ENCODE measurements at places on chromosomes 7 and 10.

- DNase-seq = no peak
Observed at GRCh38 chr7:39527296-39527695, 38.9 kb upstream of the YAE1 start.

DNA sequence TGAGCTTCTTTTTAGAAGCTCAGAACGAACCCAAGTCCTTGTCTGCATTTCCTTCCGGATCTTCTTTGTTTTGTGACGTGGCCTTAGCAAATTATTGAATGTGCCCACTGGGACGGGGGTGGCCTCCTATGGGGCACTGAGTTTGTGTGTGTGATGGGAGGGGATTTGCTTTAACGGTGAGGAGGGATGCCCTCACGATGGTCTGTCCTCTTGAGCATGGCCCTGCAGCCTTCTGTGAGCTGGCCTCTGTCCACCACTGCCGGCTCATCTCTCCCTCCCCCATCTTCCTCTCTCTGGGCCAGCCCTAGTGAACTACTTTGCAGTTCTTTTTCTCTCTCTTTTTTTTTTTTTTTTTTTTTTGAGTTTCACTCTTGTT lies 62.9 kb upstream of the MKRN1 start:
- DNase-seq = no peak

DNA sequence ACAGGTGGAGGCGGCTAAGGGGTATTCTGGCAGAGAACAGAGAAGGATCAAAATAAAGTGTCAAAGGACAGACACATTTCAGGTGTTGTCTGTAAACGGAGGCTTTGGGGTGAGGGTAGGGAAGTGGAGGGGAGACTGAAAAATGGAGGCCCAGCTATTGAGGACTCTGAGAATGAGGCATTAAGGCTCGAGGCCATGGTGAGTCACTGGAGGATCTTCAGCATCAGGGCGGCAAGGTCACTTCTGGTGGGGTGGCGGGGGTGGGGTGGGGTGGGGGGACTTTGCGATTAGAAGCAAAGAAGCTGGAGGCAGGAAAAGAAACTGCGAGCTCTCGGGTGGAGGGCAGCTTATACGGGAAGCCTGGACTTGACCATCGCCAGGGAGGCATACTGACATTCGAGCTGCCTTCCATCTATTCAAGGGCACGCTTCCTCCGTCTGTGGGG lies 58.4 kb upstream of the PCGF5 start:
- DNase-seq = no peak

DNA sequence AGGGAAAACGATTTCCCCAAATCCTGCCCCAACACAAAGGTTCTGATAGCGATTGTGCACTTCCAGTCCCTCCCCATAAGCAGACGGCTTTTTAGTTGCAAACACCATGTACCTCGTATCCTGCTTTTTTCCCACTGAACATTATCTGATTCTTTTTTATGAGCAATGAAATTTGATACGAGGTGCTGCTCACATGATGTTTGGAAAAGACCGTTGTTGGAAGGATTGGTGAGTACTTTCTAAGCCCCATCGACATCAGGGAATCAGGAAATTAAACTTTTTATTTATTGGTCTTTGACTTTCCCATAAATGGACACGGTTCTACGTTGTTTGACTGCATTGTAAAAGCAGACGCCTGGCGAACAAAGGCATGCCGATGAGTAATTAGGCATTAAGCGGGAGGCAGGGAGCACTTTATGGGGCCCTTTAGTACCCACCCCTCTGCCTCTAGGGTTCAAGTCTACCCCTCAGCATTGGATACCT lies 49.4 kb downstream of the TEX36 start:
- no peak for DNase-seq

DNA sequence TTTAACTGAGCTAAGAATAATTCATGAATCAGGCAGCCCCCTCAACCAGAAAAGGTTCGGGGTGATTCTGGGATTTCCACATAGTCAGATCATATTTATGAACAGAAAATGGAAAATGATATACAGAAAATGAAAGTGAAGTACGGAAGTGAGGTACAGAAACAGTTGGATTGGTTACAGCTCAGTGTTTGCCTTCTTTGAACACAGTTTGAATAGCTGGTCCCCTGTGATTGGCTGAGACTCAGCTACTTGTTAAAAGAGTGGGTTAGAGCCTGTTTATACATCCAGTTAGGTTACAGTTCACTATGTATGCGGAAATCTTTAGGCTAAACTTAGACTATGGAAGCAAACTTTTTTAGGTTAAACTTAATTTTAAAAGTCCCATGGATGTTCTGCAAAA lies 511.7 kb downstream of the PLXDC2 start:
- DNase-seq = no peak

DNA sequence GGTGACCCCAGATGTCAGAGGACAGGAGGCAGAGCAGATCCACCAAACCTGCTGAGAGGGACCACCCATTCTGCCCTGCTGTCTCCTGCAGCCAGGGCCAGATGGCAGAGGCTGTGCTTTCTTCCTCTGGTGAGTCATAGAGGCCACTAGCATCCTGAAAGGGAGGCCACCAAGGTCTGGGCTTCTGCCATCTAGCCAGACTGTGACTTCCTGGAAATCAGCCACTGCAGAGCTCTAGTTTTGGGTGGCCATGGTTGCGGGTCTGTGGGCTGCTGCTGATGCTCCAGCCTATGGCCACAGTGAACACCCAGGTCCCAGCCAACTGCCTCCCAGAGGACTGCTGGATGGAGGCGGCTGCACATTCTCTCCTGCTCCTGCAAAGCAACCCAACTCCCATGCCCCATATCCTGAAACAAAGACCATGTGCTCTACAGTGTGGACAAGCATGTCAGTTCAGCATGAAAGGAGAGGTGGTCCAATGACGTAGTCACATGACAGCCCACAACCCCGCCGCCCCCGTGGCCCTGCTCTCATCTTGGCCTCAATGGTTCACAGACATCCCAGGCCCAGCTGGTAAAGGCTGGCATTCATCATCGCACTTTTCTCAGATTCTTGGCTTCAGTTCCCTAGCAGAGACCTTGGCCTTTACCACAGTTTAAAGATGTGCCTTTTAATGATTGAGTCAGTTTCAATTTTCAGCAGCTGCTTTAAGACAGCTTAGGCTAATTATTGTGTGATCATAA lies 73.9 kb upstream of the CXCL12 start:
- no peak for DNase-seq

DNA sequence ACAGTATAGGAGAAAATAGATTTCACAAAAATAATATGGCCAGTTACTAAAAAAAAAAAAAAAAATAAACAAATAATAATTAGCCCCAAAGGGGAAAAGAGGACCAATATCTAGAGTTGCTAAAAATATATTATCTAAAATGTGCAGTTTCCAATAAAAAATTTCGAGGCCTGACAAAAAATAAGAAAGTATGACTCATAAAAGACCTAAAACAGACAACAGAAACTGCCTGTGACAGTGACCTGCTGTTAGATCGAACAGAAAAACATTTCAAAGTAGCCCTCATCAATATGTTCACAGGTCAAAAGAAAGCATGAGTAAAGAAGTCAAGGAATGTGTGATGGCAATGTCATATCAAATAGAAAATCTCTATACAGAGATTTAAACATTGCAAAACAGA lies 11.8 kb upstream of the TSPAN12 start:
- no peak for DNase-seq

GRCh38 chr7:158602905-158603772 lies 15.5 kb upstream of the PTPRN2 start:
- no peak for DNase-seq
